Neural progenitor cell (in vitro differentiated cells): ENCODE measurements at places on chromosomes 4 and X. TPM values are rescaled to one million over a fixed set of nuclear protein-coding genes. Genes with fewer than 3 reads are reported as not detected.

Gene CNGA1
- 0.37 and 1.5 TPM in 2 replicates for total RNA-seq

Gene STARD8
- 0.82 and 2.3 TPM in 2 replicates for total RNA-seq

Gene PABPC1L2B
- total RNA-seq, result 0.22 TPM in 1 of 2 replicates, not detected in the other

Gene MAGEA12
- not detected in 2 replicates for total RNA-seq

Gene RTL3
- not detected in 2 replicates for total RNA-seq

- no peak for DNase-seq
Measured at GRCh38 chrX:45862801-45863200, 662.1 kb upstream of the DIPK2B start.

GRCh38 chr4:104248726-104249125 is 246.0 kb downstream of the CXXC4 start:
- DNase-seq, result no peak

GRCh38 chr4:143858456-143858855 is 46.9 kb downstream of the GYPE start:
- no peak for DNase-seq
